ENCODE measurements at places on chromosomes 11 and 22.
A peak's percentile ranks its signal among the peaks of the same experiment; 100 is the strongest.

DNA sequence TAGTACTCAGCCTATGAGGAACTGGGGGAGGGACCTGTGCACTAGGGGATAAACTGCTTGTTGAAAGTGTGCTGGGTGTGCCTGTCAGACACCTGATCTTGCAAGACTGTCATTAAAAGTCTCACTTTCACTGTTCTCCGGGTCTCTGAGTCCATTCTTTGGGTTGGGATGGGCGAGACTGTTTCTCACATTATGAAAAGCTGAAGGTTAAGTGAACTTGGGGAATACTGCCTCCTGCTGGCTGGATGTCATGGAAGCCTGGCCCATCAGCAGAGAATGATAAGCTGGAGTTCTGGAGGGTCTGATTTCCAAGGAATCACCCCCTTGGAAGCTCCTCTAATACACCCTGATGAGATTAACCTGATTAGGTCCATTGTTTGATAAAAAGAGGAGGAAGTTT lies 9.0 kb upstream of the VPREB1 start:
- peak; percentile 75 for DNase-seq

DNA sequence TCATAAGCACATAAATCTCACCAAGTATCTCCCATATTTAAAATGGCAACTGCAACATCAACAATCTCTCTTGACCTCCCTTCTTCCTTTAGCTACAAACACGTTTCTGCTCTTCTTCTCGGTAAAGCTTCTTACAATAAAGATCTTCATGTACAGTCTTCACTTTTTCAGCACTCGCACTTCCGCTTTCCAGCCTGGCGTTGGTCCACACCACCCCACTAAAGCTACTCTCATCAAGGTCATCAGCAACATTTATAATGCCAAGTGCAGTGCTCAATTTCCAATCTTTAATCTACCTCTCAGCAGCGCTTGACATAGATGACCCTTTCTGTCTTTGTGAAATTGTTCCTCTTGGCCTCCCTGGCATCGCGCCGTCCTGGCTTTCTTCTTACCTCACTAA lies 33.6 kb downstream of the NTM start:
- DNase-seq = no peak

DNA sequence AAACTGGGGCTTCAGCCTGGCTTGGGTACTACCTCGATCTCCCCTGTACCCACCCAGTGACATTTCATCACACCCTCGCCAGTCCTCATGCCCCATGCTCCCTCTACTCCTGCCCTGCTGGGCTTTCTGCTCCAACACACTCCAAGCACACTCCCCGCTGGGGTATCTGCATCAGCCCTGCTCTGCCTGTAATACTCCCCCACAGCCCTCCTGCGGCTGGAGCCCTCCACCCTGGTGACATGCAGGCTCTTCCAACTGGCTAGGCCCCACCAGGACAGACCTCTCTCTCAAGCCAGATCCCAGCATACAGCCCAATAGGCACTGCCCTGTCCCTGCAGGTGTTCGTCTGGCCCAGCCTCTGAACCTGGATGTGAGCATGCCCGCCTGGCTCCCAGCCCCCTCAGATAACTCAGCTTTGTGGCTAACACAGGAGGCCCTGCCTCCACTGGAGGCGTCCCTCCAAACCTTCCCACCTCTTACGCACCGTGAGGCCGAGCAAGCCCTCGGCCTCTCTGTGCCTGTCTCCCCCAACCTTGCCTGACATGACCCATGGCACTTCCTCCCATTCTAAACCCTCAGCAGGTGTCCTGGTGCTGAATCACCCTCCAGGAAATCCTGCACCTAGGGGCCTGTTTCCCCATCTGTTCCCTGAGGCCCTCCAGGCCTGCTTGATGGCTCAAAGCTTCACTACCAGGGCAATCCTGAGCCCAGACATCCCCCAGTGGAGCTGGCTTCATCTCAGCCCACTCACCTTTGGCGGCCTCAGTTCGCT lies 33.5 kb upstream of the TXNRD2 start:
- no peak for DNase-seq

DNA sequence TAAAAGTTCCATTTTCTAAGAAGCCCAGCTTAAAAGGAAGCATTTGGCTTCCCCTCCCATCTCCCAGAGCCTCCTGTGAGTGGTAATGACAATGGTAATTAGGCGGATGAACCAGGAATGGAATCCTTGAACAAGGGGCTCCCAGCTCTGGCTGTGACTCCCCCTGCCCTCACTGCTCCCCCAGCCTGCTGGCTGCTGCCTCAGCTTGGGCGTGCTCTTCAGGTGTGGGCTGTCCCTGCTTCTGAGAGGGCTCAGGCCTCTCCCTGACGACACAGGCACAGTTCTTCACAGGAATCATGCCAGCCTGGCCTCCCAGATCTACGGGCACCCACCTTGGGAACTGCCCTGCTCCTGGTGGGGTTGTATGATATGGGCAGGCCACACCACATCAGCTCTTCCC lies 81.7 kb upstream of the NARS2 start:
- no peak for DNase-seq

- no peak for DNase-seq
Observed at GRCh38 chr22:35834061-35834460, 116.4 kb downstream of the APOL5 start.

GRCh38 chr22:28841111-28841510 lies 40.7 kb upstream of the XBP1 start:
- no peak for DNase-seq

GRCh38 chr11:134628426-134628825 lies 216.4 kb upstream of the B3GAT1 start:
- DNase-seq = no peak

GRCh38 chr11:82682003-82682751 lies 51.5 kb downstream of the FAM181B start:
- no peak for DNase-seq

Measured in stimulated activated CD4-positive, alpha-beta T cell treated with anti-CD3 and anti-CD28 coated beads, Interleukin-15, amount 100 ng/mL, for 24 hours (primary cell).